ENCODE measurements at places on chromosomes 7 and 10. TPM values are rescaled to one million over a fixed set of nuclear protein-coding genes. Genes with fewer than 3 reads are reported as not detected.

DNA sequence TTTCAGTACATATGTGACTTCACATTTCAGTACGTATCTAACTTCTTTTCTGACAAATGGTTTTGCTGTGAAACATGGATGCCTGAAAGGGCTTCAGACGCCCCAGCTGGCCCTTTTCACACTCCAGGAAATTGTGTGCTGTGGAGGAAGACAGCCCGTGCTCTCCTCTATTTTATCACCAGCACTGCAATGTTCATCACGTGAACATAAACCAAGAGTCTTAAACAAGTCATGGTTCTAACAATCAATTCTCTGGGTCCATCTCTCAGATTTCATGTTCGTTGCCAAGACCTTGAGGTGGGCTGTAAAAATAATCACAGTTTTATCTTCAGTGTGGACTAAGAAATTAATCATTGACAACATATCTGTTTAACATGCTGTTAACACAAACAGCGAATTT, 141.2 kb downstream of the WDR37 start:
- DNase-seq: no peak

GRCh38 chr10:127115100-127115499, 81.3 kb downstream of the INSYN2A start:
- no peak for DNase-seq

- no peak for DNase-seq
These were observed 806.8 kb downstream of the GRM8 start for GRCh38 chr7:126445991-126446390.

NOBOX gene
- not detected for total RNA-seq

CPA2 gene
- not detected for total RNA-seq

- no peak for DNase-seq
These were observed 243.4 kb downstream of the MGMT start for GRCh38 chr10:129710510-129710847.

CTBP2 gene
- total RNA-seq: 120 TPM

PRPS1L1 gene
- total RNA-seq: not detected

DNA sequence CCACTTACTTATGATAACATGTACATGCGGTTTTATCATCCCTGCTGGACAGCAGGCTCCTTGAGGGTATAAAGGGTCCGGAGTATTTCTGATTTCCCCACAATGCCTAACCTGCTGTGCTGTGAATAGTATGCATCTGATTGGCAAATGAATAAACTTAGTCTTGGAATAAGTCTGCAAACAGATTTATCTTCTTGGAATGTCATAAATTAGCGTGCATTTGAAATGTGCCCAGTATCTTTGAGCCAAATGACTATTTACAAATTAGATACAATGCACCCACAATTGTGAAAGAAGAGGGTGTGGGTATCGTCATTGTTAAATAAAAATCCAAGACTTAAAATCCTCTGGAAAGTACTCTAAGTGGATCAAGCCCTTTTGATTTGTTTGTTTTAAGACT, 106.0 kb downstream of the OSBPL3 start:
- no peak for DNase-seq

PRSS1 gene
- not detected for total RNA-seq

GRCh38 chr7:137209151-137209817, 134.2 kb downstream of the PTN start:
- DNase-seq: no peak

GRCh38 chr7:76179686-76180085, 22.0 kb upstream of the SRRM3 start:
- no peak for DNase-seq

DNA sequence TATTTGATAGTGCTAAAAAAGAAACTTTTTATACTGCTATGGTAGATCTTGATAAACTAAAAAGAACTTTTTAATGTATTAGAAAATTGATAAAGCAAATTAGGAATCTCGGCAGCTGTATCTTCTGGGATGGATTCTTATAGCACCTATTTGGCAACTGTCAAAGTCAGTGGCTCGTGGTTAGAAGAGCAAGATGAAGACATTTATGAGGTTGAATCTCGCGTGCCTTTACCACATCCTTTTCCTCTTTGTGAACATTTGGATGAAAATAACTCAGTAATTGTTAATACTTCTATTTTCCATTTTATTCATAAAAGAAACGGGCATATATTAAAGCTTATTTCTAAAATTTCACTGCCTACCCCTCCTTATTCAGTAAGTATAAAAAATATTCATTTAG, 76.2 kb downstream of the CYP51A1 start:
- peak; percentile 52 for DNase-seq

CLDN3 gene
- total RNA-seq: not detected

DNA sequence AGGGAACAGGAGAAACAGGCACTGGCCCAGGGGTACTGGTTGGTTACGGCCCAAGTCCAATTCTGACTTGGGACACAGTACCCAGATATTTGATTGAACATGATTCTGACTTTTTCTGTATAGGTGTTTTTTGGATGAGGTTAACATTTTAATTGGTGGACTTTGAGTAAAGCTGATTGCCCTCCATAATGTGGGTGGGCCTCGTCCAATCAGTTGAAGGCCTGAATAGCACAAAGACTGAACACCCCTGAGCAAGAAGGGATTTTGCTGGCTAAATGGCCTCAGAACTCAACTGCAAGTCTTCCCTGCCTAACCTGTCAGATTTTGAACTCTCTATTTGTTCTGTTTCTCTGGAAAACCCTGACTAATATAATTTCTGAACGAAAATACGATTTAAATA, 222.6 kb downstream of the TEX36 start:
- DNase-seq: no peak

DNA sequence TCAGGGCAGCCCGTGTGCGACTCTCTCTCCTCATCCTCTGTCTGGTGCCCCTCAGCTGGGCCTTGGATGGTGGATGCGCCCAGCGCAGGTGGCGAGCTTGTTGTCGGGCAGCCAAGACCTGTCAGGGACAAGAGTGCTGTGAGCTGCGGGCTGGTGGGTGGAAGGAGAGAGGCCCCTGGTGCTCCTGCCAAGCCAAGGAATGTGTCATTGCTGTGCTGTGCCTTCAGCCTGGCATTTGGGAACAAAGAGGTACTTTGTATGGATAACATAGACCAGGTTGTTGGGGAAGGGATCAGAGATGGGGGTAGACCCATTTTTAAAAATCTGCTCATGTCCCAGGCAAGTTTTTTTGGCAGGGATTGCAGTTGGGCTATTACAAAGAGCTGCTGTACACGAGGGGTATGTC, 120.9 kb downstream of the PKD1L1 start:
- no peak for DNase-seq

LIMK1 gene
- total RNA-seq: 54.0 TPM

TMEM176A gene
- 2.0 TPM for total RNA-seq

GRCh38 chr7:107597953-107598352, 17.9 kb downstream of the BCAP29 start:
- no peak for DNase-seq

SEMA3A gene
- 0.21 TPM for total RNA-seq

DNA sequence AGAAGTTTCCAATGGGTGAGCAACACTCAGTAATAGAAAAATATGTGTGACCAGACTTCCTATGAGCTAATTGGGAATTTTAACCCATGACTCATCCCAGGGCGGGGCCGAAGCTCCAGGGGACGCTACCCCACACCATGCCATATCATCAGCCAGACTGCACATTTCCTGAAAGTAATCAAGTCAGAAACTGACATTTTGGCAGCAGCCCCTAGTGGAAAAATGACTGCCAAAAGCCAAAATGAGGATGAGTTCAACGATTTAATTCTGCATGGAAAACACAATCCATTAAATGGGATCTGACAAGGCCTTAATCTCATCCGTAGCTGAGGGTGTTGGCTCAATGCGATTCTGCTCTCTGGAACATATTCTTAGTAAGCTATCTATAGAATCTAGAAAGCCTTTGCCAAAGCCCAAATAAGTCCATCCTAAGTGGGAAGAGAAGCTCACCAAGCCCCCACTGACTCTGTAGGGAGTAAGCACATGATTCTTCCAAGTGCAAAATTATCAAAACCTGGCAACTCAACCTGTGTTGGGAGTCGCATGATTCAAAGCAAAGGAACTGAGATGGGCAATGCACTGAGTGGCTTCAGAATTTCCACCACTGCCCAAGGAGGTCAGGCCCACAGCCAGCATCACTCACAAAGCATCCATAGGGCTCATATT, 93.1 kb upstream of the PDE1C start:
- no peak for DNase-seq

GRCh38 chr7:141522657-141523342, 28.4 kb upstream of the AGK start:
- no peak for DNase-seq

GRCh38 chr10:20835335-20835734, 61.8 kb downstream of the NEBL start:
- no peak for DNase-seq

DNA sequence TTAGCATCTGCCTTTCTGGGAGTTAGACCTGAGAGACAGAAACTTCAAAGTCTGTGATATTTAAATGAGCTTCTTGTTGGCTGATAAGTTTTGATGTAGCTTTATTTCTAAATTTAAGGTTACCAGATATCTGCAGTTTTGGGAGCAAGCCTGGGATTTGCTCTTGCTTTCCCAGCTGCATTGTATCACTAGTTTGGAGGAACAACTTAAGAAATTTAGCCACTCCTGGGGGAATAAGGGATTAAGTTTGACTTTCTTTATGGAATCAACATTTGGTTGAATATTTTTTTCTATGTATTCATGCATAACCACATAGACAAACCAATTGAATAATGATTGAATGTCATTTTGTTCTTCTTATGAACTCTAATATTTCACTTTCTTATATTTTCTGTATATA, 178.6 kb downstream of the POLR1F start:
- no peak for DNase-seq

CCDC172 gene
- total RNA-seq: not detected

- DNase-seq: no peak
These were observed 136.0 kb upstream of the FAM20C start for GRCh38 chr7:56291-56913.

GRCh38 chr7:117784315-117784714, 88.9 kb downstream of the CTTNBP2 start:
- DNase-seq: no peak

DNA sequence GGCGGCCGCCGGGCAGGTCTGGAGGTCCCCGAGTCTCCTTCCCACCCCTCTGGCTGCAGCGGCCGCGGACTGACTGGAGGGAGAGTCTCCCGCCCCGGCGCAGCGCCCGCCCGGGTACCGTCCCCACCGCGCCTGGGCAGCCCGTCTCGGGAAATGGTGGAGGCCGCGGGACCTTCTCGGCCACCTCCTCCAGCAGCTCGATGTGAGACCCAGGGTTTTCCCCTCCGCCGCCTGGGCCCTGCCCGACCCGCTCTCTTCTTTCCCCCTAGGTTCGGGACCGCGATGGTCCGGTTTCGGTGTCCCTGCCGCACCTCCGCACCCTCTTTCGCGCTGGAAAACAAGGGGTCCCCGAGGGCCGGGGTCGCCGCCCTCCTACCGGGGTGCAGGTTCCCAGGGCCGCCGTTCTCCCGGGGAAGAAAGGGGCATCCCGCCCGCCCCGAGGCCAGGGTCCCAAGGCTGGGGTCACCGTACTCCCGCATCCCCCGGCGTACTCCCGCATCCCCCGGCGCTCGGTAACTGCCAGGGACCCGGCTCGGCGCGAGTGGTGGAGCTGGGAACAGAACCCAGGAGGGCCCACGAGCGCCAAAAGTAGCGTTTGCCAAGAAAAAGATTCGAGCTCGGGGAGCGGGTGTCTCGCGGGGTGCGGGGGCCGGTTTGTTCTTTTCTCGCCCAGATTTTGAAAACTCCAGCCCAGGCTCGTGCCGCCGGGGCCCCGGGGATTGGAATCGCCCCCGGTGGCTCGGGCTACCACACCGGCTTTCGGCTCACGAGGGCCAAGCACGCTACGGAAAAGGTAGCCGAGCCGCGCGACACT, 3.4 kb downstream of the TNRC18 start:
- peak; percentile 32 for DNase-seq

GRCh38 chr10:121518333-121518732, 79.9 kb downstream of the FGFR2 start:
- no peak for DNase-seq

DNA sequence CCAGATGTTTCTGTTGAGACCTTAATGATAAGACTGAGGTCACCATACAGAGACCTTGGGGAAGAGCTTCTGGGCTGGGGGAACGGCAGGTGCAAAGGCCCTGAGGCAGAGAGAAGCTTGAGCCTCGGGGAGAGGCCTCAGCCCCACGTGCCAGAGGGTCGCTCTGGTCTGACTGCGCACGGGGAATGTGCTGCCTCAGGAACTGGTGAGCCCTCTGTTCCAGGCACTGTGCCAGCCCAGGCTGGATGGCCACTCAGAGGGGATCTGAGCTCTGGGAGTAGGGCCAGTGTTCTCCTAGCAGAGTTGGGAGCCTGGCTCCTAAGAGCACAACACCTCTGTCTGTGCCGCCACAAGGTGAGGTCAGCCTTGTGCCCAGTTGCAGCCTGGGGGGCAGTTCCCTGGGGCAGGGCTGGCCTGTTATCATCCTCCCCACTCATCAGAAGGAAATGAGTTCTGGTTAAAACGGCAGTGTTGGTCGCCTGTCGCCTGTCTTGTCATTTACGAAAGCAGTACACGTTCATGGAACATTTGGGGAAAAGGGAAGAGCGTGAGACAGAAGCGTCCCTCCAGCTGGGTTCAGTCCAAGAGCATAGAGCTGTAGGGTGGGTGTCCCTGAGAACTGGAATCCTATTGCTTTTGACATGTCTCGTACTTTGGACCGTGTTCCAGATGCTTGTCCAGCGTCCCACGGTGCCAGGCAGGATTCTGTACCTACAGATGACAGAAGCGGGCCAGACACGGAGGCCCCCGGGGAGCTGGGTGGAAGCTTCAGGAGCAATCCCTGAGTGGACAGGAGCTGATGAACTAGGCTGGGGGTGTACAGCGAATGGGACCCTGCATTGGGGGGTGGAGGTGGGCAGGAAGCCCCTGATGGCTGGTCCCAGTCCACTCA, 4.3 kb downstream of the TTYH3 start:
- DNase-seq: no peak

HEPACAM2 gene
- not detected for total RNA-seq

DNA sequence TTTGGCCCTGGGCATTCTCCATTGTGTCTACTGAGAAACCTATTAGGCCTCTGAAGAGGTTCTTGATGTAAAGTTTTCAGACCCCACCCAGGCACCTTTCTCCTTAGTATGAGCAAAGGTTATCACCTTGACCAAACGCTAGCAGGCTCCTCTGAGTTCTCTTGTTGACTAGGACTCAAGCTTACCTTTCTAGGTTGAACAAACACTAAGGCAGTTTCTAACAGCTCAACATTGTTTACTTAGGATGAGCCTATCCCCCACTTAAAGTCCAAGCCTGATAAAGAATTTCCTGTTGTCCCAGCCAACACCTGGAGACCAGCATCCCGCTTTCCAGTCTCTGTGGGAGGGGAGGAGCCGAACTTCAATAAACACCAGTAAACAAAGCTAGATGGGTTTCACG, 26.3 kb upstream of the ITGB8 start:
- no peak for DNase-seq

DNA sequence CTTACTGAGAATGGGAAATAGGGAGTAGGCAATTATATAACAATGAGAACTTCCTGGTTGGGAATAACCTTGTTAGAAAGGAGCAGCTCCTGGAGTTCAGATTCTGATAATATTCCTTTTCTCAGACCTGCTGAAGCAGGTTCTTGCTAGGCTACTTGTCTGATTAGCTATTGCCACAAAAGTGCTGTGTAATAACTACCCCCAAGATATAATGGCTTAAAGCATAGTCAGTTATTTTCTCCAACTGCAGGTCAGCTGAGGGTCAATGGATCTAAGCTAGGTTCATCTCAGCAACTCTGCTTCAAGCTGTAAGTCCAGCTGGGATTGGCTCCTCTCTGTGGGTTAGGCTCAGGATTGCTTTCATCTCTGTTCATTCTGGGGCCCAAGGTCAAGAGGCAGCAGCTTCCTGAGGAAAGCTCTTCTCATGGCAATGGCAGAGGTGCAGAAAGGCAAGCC, 9.4 kb upstream of the CNOT4 start:
- DNase-seq: no peak

PIP gene
- not detected for total RNA-seq

LIPF gene
- total RNA-seq: not detected

All from natural killer cell (primary cell).